ENCODE measurements at places on chromosomes 16 and 17.

- DNase-seq: no peak
Measured at GRCh38 chr17:81334391-81334901, 39.3 kb upstream of the SLC38A10 start.

DNA sequence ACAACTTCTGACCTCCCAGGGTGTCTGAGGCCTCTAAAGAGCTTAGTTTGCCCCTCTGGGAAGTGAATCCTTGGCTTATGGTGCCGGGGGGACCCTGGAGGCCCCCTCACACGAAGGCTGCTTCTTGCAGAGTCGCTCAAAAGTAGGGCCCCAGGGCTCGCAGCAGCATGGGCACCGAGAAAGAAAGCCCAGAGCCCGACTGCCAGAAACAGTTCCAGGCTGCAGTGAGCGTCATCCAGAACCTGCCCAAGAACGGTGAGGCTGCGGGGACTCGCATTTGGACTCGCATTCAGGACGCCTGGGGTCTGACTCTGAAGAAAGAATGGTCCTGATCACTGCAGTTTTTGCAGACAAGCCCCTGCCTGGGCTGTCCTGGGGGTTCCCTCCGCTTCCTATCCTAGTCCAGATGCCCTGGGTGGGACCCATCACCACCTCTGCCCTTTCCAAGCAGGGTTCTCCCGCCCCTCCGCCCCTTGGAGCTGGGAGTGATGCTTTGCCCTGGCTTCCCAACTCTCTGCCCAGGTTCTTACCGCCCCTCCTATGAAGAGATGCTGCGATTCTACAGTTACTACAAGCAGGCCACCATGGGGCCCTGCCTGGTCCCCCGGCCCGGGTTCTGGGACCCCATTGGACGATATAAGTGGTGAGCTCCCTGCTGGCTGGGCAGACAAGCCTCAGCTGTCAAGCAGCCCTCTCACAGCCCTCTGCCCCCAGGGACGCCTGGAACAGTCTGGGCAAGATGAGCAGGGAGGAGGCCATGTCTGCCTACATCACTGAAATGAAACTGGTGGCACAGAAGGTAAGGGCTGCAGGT is 698 bp downstream of the ACBD4 start:
- DNase-seq: no peak

GRCh38 chr17:2094891-2095535 is 40.1 kb downstream of the HIC1 start:
- no peak for DNase-seq

DNA sequence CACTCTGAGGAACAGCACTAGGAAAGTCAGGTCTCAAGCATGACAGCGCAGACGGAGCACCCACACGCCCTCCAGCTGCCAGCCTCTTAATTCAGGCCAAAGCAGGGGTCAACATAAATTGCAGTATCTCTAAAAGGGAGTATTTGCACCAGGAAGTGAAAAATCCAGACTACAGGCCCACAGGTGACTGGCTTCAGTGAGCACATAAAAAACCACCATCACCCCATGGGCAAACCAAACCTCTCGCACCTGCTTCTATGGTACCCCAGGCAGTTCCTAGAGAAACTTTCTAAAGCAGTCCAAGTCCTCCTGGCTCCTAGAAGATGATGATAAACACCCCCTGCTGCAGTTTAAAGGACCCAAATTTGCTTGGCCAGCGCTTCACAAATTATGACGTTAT is 129.8 kb downstream of the ZNF423 start:
- DNase-seq: no peak

DNA sequence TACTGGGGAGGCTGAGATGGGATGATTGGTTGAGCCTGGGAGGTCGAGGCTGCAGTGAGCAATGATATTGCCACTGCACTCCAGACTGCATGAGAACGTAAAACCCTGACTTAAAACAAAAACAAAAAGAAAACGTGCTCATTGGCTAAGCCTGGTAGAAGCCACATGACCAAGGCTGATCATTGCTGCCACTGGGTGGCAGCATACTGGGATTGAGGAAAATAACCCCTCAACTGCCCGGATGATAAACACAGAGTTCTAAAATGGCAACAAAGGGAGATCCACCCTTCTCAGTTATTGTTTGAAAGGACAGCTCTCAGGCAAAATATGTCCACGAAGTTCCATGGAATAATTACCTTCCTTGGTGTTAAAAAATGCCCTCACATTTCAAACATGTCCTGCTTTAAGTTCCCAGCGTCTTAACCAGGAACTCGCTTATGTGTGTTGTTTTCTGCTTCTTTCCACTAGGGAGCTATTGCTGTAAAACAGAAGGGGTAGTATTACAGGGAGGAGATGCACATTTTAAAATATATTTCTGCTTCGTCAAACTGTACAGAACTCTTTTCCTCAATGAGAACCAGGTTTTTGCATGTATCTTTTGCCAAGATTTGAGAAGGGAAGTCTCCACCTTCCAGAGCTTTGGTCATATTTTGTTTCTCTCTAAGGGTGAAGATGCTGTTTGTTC is 675.3 kb downstream of the MAF start:
- DNase-seq: peak; percentile 33

DNA sequence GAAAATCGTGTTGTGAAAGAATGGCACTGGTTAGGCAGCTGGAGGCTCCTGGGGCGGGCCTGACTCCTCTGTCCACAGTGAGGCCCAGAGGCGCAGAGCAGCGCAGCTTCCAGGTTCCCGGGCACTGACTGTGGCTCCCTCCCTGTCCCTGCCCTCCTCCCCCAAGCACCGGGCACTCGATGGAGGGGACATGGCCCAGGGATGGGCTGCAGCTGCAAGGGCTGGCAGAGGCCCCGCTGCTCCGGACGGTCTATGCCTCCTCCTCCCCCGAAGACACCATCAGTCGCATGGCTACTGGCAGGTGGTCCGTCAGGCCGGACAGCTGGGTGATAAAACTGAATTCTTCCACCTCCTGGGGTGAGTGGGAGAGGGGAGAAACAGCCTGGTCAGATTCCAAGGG is 50.1 kb downstream of the PRMT7 start:
- DNase-seq: no peak

DNA sequence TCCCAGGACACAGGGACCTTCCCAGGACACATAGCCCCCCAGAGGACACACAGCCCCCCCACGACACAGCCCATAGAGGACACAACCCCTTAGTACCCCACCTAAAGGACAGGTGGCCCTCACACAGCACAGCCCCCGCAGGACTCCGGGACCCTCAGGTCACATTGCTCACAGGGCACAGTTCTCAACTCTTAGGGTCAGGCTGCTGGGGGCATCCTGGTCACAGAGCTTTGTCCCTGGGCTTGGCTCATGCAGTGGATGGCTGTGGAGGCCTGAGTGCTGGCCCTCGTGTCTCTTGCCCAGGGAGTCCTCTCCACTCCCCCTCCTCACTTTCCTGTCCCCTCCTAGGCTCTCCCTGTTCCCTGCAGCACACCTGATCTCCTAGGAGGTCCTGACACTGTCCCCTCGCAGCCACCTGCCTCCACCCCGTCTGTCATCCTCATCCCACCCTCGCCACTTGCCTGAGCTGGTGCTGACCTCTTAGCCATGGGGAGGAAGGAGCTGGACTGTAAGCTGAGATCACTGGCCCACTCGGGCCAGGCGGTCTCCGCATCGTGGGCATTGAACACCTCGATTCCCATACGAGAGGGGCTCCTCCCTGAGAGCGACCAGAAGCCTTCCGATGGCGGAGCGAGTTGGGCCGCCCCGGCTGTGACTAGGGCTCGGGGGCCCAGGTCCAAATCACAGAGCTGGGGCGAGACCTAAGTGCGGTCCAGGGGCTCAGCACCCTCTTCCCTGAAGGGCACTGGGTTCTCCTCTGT is 1.4 kb upstream of the WDR45B start:
- DNase-seq: no peak

DNA sequence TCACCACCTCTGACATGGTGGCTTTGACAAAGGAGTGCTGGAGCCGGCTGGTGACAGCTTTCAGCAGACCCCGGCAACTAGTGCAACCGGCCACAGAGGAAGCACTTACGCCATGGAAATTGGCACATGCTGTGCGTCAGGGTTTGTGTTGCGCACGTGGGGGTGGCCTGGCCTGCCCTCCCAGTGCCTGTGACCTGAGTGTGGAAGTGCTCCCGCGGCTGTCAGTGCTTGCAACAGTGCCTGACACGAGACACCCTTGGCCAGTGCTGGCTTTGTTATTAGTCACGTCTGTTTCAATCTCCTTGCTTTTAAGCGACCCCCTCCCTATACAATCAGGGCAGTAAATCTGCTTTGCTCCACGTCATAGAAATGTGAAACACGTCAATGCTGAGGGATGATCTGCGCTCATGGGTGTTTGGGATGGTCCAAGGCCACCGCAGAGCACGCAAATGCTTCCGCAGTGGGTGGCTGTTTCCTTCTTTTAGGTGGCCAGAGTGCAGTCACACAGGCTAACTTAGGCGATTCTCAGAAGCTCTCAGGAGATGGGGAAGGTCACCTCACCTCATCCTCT is 64.3 kb downstream of the PGS1 start:
- DNase-seq: no peak

- DNase-seq: no peak
Measured at GRCh38 chr17:69473841-69474831, 59.6 kb downstream of the MAP2K6 start.

GRCh38 chr17:38879878-38880665 is 10.2 kb downstream of the LASP1 start:
- DNase-seq: no peak

- DNase-seq: no peak
Measured at GRCh38 chr16:78291604-78292003, 192.2 kb downstream of the WWOX start.

- no peak for DNase-seq
Measured at GRCh38 chr17:4297351-4297750, 33.6 kb upstream of the ANKFY1 start.

- DNase-seq: no peak
Measured at GRCh38 chr16:67773569-67774456, 32.5 kb downstream of the RANBP10 start.

GRCh38 chr17:43418441-43419374 is 19.9 kb downstream of the ARL4D start:
- no peak for DNase-seq

GRCh38 chr17:75623386-75623785 is 9.8 kb upstream of the SMIM5 start:
- DNase-seq: no peak

GRCh38 chr17:44773140-44773539 is 14.4 kb downstream of the ADAM11 start:
- no peak for DNase-seq

- no peak for DNase-seq
Measured at GRCh38 chr17:62827746-62828485, 19.8 kb upstream of the MARCHF10 start.

GRCh38 chr17:79842656-79843473 is 3.6 kb upstream of the CBX4 start:
- no peak for DNase-seq

DNA sequence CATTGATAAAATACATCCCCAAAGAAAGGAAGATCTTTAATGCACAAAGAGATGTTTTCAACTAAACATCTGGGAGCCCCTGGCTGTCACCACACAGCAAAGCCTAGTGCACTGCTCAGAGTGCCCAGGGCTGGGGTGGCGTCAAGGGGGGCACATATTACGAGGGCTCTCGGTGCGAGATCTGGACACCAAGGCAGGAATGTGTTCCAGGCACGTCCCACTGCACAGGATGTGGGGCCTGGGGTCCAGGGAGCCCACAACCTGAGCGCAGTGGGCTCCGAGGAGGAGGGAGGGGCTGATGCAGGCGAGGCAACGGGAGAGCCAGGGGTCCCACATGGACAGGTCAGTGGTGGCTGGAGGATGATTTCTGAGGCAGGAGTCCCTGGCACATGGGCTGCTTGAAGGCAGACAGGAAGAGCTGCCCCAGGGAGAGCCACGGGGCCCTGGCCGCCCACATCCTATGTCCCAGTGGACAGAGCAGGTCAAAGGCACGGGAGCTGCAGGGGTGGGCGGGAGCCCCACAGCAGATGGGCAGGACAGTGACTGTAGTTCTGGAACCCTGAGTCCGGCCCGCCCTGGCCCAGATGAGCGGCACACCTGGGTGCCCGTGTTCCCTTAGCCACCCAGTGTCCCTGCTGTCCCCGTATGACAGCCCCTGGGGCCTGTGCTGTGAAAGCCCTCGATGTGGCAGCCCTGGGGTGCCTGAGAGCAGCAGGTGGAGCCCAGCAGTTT is 56.4 kb downstream of the ZNF778 start:
- no peak for DNase-seq
